ENCODE measurements at places on chromosomes 5 and 9. TPM values are rescaled to one million over a fixed set of nuclear protein-coding genes. Genes with fewer than 3 reads are reported as not detected.

Gene IFNA5
- not detected for total RNA-seq

Gene TEK
- total RNA-seq, result 12.5 TPM

Gene EQTN
- total RNA-seq, result not detected

- DNase-seq, result no peak
These were observed 82.6 kb downstream of the GLDC start for GRCh38 chr9:6562871-6563430.

DNA sequence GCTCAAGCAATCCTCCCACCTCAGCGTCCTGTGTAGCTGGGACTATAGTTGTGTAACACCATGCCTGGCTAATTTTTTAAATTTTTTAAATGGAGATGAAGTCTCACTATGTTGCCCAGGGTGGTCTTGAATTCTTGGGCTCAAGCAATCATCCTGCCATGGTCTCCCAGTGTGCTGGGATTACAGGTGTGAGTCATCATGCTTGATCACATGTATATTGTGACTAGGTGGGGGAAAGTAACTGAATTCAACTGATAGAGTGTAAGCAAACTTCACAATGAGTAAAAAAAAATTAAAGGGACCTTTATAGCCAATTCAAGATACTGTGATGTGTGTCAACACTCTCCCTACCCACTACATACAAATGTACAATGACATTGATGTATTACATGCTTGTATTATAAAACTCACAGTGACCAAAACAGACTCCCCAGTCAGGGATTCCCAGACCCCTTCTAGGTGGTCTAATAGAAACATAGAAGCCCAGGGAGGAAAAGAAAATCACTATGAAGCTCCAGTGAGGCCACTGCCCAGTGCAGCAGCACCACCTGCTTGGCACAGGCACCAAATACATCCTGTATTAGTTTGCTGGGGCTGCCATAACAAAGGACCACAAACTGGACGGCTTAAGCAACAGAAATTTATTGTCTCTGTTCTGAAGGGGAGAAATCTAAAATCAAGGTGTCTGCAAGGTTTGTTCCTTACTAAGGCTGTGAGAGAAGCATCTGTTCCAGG, 8.8 kb downstream of the PLGRKT start:
- no peak for DNase-seq

DNA sequence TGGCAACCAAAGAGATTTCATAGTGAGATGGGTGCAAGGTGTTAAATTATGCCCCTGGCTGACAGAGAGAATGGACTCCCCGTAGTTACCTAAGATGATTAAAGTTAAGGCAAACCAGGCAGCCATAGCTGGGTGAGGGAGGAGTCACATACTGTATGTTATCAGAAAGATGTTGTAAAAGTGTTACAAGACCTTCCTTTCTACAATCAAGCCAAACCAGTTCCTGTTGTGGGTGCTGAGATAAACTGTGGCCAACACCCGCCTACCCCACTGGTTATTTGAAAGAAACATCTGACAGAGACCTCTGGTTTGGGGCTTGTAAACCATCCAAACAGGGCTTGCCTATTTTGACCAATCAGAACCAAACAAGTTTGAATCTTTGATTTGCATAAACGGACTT, 684.7 kb upstream of the NUDT12 start:
- no peak for DNase-seq
